ENCODE measurements at places on chromosomes 1 and 21.

DNA sequence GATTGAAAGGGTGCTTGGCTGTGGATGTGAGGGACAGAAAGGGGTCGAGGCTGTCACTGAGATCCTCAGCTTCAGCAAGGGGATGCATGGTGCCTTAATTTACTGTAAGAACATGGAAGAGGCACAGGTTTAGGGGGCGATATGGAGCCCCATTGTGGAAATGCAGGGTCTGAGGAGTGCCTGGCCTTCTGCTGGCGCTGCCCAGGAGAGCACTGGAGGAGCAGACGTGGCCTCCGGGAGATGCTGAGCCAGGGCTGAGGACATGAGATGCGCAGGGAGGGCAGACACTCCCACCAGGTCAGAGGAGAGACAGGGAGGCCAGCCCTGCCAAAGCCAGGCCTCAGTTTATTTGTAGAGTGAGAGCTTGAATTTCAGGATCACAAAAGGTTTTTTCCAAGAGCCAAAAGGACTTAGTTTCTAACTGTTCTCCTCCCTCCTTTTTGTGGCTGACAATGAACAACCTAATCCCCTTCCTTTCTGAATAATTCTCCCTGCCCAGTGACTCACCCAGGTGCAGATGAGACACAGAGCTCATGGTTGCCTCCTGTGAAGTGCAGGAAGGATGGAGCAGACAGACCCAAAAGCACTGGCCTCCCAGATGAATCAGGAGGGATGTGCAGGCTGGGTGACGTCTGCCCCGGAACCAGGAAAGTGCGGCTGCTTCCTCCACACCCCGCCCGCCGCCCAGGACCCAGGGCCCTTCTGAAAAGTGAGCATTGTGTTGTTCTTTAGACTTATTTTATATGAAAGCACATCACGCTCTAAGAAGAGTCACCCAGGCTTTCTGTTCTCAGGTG is 73.0 kb upstream of the TMPRSS2 start:
- DNase-seq = no peak

DNA sequence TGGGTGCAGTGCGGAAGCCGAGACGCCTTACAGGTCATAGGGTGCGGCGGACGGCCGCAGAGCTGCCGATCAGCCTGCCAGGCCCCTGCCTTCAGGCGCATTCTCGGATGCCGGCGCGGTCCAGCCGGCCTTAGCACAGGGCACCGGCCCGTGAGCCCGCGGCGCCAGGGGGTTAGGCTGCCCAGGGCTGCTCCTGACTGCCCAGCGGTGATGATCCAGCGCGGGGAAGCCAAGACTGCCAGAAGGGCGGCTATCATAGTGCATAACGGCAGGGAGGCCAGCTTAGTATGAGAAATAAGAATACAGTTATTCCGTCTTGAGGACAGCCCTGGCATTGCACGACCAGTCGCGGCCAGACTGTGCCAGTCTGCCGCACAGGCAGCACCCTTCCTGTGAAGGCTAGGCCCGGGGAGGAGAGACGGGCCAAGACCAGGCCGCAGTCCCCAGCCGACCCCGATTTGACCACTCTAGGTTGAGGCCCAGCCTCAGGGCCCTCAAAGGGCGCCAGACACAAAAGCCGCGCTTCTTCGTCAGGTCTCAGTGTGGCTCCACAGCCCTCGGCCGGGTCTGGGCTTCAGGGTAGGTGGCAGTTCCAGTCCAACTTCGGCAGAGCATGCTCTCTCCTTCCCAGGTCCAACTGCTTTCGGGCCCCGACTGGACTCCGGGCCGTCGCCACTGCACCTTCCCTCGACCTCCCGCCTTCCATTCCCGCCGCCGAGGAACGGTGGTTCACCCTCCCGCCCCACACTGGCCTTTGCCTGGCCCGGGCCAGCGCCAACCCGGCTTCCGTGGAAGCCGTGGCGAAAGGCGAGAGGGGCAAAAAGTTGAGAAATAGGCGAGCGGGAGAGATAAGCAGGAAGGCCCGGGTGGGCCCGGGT is 829 bp downstream of the ALX3 start:
- no peak for DNase-seq

DNA sequence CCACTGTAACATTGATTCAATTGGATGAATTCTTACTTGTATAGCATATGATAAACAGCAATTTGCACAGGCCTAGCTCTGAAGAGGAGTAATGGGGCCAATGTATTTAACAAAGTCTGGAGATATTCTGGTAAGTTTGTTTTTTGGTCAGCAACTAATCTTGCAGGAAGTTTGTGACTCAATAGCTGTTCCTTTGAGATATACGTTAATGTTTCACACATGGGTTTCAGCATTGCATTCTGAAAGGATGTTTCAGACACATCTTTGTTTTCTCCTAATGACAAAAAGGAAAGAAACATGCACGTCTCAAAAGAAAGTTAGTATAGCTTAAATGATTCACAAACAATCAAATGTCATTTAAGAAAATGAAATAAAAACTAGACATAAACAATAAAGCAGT is 49.0 kb downstream of the LTN1 start:
- DNase-seq = no peak

DNA sequence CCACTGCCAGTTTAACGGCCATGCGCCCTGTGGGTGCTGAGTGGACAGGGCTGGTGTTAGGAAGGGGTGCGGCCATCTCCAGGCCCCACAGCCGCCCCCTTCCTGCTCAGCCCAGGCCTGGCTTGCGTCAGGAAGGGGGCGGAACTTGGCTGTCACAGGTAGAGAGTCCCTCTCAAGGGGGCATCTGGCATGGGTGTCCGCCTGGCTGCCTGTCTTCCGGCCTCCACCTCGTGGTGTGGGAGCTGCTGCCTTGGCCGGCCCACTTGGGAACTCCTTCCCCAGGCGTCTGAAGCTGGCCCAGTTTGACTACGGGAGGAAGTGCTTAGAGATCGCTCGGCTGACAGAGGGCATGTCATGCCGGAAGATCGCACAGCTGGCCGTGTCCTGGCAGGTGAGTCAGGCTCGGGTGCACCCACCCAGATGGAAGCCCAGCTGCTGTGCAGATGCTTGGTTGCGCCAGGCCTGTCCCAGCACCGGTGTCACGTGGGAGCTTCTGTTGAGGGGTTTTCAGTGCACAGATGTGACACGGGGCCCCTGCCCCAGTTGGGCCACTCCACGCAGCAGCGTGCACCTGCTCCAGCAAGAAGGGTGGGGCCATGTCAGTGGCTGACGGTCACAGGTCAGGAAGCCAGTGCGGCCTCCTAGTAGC is 9.1 kb upstream of the ATAD3B start:
- DNase-seq = no peak

DNA sequence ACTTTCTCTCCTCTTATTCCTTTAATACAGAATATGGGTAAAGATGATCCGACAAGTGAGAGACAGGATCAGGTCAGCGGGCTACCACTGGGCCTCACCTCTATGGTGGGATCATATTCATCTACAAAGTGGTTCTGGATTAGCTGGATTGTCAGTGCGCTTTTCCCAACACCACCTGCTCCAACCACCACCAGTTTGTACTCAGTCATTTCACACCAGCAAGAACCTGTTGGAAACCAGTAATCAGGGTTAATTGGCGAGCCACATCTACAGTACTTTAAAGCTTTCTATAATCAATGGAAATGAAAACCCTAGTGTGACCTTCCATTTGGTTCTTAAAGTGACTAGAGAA is 643 bp downstream of the NRAS start:
- DNase-seq = no peak

GRCh38 chr1:116474921-116475849 is 95.6 kb downstream of the CD58 start:
- DNase-seq = no peak

GRCh38 chr1:119327450-119328155 is 41.0 kb upstream of the HAO2 start:
- no peak for DNase-seq

DNA sequence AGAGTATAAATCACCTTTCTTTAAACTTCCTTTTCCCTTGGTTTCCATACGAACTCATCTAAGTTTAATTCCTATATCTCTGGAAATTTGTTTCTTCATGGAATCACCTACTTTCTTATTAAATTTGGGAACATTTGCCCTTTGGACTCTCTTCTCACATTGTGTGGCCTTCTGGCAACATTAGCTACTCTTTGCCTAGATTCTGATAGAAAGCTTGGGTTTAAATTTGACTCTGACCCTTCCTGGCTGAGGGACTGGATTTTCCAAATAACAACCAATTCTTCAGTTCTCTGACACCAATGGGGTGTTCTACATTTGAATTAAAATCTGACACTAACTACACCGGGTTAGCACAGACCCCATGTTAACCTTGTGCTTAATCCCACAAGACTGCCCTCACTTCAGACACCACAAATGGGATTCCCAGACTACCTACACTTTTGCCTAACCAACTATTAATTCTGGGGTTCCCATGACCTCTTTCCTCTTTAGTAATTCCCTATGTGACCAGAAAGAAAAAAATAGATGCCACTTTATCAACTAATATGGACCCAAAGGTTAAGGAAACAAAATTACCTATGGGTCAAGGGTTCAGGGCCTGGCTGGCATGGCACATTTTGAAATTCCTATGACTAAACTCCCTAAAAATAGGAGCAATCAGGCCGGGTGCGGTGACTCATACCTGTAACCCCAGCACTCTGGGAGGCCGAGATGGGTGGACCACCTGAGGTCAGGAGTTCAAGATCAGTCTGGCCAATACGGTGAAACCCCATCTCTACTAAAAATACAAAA is 9.7 kb upstream of the THEM4 start:
- DNase-seq = no peak

GRCh38 chr1:109923131-109923945 is 12.7 kb downstream of the CSF1 start:
- DNase-seq = no peak

GRCh38 chr21:33403786-33404585 is 773 bp downstream of the IFNGR2 start:
- no peak for DNase-seq

DNA sequence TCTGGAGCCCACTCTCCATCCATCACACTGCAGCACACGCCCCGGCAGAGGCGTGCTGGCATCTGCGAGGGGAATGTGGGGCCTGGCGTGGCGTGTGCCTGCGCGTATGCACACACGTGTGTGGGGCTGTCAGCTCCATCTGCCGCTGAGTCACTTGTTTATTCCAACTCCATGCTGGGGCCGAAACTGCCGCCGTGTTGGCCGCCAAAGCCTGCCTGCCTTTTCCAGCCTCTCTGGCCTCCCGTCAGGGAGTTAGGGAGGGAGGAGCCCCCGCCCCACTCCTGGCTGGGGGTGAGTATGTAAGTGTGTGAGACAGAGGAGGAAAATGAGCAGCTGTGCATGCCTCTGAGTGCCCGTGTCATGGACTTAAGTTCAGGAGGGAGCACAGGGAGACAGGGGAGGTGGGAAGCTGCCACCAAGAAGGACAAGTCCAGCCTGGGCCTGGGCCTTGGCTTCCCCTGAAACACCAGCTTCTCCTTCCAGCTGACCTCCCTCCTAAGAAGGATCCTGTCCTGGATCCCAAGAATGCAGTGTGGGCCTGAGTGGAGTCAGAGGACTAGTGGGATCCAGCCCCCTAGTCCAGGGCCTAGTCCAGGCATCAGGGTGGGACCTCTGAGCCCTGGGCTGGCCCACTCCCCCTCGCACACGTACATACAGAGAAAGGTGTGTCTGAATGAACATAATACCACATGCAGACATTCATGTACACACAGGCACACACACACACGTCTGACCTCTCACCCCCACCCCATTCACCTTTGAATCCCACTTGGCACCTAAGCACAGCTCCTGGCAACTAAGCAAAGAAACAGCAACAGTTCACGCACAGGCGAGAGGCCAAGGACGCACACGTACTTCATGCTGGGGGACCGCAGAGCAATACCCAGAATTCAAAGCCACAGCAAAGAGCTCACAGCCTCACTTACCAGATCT is 24.7 kb downstream of the MEF2D start:
- no peak for DNase-seq

- DNase-seq = no peak
Observed at GRCh38 chr1:14956579-14957195, 196.9 kb upstream of the TMEM51 start.

- no peak for DNase-seq
Observed at GRCh38 chr1:93109578-93109977, 30.5 kb downstream of the MTF2 start.

- DNase-seq = no peak
Observed at GRCh38 chr21:39441502-39442475, 3.8 kb downstream of the LCA5L start.

- DNase-seq = no peak
Observed at GRCh38 chr21:18204931-18205330, 39.7 kb upstream of the CHODL start.

DNA sequence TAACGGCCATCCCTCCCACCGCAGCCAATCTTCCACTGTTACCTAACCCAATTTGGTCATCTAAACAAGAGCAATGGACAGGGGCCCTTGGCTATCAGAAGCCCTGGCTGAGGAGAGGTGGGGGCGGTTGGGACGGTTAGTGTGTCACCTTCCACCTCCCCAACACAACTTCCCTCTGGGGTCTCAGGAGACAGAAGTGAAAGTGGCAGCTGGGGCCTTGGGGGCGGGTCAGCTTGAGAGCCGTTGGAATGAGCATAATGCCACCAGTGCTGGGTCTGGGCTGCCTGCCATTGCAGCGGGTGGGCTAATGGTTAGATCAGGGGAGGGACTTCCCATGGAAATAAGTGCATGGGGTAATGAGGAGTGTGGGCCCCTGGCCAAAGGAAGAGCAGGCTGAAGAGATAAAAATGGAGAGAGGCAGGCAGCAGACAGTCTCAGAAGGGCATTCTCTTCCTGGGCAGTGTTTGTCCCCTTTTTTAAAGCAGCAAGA is 7.9 kb downstream of the MEF2D start:
- DNase-seq = no peak

- no peak for DNase-seq
Observed at GRCh38 chr1:22128392-22128791, 14.5 kb downstream of the WNT4 start.

- DNase-seq = no peak
Observed at GRCh38 chr1:109904105-109904817, 6.4 kb upstream of the CSF1 start.

GRCh38 chr1:45796381-45796780 is 7.0 kb upstream of the MAST2 start:
- DNase-seq = no peak

DNA sequence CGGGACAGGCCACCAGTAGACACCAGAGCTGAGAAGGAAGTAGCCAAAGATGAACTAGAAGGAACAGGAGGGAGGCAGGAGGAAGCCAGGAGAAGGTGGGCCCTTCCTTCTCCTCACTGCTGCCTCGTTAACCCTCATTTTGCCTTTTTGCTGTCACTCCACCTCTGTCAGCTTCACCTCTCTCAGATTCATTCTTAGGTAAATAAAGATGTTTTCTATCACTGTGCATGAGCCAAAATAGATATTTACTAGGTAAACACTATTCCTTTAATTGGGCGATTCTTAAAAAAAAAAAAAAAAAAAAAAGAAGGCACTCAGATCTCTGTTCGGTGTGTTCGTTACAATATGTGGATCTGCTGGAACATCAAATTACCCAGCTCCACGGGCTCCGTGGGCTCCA is 112.3 kb downstream of the GLUL start:
- no peak for DNase-seq

GRCh38 chr1:53057127-53057526 is 4.9 kb upstream of the PODN start:
- DNase-seq = no peak

DNA sequence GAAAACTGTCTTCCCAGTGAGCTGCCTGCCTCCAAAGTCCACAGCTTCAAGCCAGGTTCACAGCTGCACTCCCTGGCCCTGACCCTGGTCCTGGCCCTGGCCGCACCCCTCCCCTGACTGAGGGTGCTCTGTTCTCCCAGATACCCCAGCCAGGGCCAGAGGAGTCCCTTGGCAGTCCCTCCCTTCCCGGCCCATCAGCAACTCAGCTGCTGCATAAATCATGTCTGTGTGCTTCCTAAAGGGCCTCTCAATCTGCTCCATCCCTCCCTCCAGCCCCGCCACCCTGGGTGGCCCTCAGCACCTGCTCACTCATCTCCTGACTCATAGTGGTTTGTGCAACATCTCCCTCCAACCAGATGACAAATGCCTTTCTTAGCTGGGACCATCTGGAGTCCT is 24.8 kb upstream of the C1orf174 start:
- no peak for DNase-seq

GRCh38 chr1:233639611-233640010 is 25.7 kb downstream of the KCNK1 start:
- DNase-seq = no peak
